ENCODE measurements at places on chromosomes 3 and 15.

DNA sequence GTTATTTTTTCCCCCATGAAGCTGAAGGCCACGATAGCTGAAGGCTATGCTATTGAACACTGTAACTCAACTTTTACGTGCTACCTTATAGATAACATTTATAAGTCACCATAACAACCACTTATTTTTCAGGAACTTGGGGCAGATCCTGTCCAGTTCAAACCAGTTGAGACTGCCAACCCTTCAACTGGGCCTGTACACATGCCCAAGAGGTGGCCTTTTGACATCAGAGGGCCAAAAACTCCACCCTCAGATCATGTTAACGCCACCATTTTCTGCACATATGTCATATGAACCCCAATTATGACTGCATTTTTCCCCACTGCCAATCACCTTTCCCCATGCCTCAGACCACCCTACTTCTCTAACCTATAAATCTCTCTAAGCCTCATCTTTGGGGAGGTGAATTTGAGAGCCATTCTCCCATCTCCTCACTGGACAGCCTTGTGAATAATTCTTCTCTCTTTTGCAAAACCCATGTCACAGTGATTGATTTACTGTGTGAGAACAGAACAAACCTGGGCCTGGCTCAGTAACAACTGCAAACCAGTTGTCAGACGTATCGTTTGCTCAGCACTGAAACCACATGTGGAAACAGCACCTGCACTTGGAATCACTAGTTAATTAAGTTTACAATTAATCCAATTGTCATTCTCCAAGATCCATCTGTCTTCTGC, 42.5 kb downstream of the ZNF445 start:
- DNase-seq = no peak

GRCh38 chr15:56053046-56053400, 59.6 kb upstream of the NEDD4 start:
- DNase-seq = no peak

DNA sequence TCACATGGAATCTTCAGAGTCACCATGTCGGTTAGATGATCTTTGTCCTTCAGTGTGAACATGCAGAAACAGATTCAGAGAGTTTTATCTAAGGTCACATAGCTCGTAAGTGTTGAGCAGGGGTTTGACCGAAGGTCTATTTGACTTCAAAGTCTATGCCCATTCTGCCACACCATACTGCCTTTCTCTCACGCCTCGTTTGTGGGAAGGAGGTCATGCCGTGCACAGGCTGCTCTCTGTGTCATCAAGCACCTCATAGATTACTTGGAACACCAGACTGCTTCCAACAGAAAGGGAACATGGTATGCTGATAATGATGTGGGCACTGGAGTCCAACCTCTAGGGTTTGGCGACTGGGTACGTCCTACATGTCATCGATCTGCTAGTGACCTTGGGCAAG, 128.8 kb downstream of the SV2B start:
- DNase-seq = no peak

GRCh38 chr3:134765468-134765867, 29.6 kb upstream of the EPHB1 start:
- DNase-seq = no peak

GRCh38 chr3:27657871-27658270, 64.3 kb downstream of the EOMES start:
- DNase-seq = no peak

GRCh38 chr3:141391298-141391990, 23.1 kb downstream of the ZBTB38 start:
- no peak for DNase-seq

GRCh38 chr3:186476541-186476940, 67.6 kb downstream of the CRYGS start:
- DNase-seq = no peak

- no peak for DNase-seq
These were observed 6.7 kb upstream of the ZFAND6 start for GRCh38 chr15:80052597-80053304.

- DNase-seq = peak; percentile 97
These were observed 832 bp downstream of the TGFBR2 start for GRCh38 chr3:30607032-30607833.

GRCh38 chr3:36295296-36295695, 85.0 kb upstream of the STAC start:
- DNase-seq = no peak

GRCh38 chr3:2511356-2511755, 412.7 kb downstream of the CNTN4 start:
- no peak for DNase-seq

DNA sequence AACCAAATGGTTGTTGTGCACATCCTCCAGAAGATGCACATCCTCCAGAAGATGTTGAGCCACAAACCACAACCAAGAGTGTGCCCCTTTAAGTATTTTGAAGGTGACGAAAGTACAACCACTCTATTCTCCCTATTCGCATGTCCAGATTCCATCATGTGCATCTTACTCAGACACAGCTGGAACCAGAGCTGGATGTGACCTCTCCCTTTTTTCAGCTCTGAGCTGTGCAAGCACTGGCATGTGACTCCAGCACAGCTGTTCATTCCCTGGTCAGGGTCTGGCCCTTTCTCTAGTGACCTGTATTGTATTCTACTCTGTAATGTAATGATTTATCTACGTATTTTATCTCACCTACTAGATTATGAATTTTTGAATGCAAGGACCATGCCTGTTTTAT, 29.3 kb upstream of the DLG1 start:
- DNase-seq = no peak

Data from spleen (tissue), 13 donors.